Renal cortical epithelial cell (primary cell): ENCODE measurements at places on chromosomes 7 and 10. TPM values are rescaled to one million over a fixed set of nuclear protein-coding genes. Genes with fewer than 3 reads are reported as not detected.

The CNPY1 gene
- not detected in 2 replicates for total RNA-seq

The SYCE1 gene
- total RNA-seq = 0.25 TPM in 1 of 2 replicates, not detected in the other

The ZP3 gene
- 3.4 and 5.0 TPM in 2 replicates for total RNA-seq

DNA sequence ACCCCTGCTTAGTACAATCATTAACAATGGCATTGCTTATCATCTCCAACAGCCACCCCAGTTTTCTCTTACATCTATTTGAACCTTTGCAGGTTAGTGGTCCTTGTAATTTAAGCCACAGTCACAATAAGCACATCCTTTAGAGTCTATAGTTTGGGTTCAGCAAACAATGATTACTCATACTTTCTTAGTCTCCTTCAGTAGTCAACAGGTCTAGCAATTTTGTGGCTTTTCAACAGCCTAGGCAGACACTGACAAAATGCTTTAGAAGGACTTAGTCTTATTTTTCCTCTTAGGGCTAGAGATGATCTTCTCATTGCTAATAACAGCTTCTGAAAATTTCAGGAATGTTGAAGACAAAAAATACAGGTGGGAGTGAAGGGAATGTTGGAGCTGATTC, 32.3 kb upstream of the FAM204A start:
- DNase-seq = peak; percentile 68

- DNase-seq = no peak
Observed at GRCh38 chr10:131972474-131973071, 9.2 kb downstream of the BNIP3 start.

DNA sequence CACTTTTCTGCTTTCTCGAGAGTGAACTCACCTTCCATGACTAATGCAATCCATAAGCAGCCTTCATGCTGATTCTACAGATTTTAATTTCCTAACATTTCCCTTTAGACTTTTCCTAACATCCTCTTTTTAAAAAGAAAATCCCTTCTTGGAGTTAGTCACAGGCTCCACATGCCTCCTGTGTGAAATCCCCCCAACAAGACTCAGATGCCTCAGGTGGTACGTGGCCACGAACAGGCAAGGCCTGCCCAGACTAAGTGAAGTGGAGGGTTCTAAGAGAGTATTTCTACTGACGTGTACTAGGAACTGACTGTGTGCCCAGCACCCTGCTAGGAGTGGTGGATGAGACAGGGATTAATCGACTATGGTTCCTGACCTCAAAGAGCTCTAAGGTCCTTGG, 125.9 kb upstream of the HPS1 start:
- no peak for DNase-seq

DNA sequence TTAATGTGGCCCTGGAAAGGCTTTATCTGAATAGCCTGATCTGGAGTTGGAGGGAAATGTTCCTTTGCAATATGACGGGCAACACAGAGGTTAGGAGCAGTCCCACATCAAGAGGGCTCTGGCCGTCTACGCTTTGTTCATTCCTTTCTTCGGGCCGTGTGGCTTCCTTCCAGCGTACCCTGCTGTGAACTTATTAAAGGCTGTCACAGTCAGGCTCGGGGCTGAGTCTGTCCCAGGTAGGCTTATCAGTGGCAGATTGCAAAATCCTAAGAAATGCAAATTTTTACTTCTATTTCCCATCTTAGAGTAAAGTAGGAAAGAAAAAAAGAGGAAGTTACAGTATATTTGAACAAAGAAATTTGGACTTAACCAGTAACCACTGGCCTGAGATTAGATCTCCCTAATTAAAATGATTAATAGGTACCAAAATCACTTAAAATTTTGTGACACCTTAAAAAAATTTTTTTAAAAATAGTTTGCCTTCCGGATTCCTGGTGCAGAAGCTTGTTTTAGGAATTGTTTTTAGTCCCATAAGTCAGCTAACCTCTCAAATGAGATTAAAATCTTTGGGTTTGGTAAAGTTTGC, 453.1 kb upstream of the MKI67 start:
- no peak for DNase-seq

- DNase-seq = peak; percentile 33
Observed at GRCh38 chr7:95865716-95866371, 93.5 kb downstream of the DYNC1I1 start.

GRCh38 chr10:36711361-36711760, 414.0 kb upstream of the ANKRD30A start:
- no peak for DNase-seq
